ENCODE measurements at places on chromosomes 13 and 19. TPM values are rescaled to one million over a fixed set of nuclear protein-coding genes. Genes with fewer than 3 reads are reported as not detected.

GRCh38 chr13:31036731-31037695, 104.6 kb downstream of the TEX26 start:
- DNase-seq, result no peak

DNA sequence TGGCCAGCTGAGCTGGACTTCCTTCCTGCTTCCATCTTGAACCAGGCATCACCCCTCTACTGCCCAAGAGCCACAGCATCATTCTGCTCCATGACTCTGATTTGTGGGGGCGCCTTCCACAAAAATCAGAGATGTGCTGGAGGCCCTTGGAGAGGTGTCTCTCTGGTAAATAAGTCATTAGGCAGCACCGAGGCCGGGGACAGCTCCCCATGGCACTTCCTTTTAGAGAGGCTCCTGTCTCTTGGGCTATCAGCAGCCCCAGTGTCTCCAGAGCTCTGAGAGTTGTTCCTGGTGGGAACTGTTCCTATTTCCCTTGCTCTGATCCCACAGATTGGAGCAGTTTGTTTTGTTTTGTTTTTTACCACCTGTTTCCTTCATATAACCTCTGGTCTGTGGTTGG, 19.9 kb downstream of the NWD1 start:
- no peak for DNase-seq

- no peak for DNase-seq
Observed at GRCh38 chr13:42119041-42119440, 70.6 kb downstream of the DGKH start.

DNA sequence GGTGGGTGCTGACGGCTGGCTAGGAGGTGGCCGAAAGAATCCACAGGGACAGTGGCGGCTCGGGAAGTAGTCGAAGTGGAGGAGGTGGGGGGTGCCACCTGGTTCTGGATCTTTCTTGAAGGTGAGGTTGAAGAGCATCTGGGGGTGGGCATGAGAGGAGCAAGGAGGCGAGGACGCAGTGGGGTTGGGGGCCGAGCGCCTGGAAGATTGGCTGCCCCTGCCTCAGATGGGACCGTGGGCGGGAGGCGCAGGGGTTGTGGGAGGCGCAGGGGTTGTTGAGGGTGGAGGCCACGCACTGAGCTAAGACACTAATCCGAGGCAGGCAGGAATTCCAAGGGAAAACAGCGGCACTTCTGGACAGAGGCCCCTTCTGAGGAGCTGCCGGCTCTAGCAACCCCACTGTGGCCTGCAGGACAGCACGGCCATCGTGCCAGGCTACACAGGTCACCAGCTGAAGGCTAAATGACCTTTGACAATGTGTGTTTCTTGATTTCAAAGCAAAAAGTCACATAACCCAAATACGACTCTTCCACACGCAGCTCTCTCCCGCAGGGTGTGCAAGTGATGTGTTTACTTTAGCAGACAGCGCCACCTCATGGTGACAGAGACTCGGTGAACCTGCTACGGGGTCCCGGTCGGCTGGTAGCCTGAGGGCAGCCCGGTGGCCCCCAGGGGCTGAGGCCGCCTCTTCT, 44.1 kb upstream of the RANBP3 start:
- peak; percentile 84 for DNase-seq

DNA sequence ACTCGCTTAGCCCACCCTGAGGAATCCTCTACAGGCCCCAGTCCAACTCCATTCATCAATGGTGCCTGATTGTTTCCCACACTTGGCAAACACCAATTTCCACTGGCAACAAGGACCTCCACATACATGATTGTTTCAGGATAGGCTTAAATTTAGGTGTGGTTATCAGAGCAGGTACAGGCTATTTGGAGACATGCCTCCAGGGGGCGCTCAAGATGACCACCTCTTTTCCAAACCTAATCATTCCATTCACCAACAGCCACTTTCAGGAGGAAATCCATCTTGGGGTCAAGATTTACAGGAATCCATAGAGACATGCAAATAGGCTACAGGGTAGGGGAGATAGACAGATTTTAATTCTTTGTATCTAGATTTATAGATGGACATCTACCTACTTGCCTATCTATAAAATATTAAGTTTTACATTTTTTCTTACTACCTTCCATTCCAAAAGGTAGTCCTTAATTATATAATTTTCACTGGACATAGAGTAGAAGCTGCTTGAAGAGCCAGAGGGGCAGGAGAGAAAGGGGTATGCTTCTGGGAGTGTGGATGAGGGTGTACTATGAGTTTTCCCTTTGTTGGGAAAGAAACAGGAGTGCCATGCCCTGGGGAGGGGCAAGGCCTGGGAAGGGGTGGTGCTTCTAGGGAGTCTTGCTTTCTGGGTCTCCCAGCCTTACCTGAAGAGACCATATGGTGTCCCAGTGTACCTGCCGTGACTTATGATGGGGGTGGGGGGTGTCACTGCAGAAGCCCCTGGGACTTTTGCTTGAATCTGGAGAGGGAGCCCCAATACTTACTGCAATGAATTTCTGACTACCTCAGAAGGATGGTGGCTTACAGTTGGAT, 14.1 kb upstream of the PCDH8 start:
- DNase-seq, result peak; percentile 46

IZUMO2 gene
- total RNA-seq, result not detected

GRCh38 chr19:16319481-16319880, 5.1 kb upstream of the KLF2 start:
- no peak for DNase-seq

DNA sequence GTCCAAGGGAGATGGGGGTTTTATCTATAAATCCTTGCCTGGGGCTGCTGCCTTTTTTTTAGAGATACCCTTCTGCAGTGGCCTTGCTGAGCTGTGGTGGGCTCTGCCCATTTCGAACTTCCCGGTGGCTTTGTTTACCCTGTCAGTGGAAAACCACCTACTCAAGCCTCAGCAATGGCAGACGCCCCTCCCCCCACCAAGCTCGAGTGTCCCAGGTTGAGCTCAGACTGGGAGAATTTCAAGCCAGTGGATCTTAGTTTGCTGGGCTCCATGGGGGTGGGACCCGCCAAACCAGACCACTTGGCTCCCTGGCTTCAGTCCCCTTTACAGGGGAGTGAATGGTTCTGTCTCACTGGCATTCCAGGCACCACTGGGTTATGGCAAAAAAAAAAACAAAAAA, 21.6 kb downstream of the LGALS13 start:
- no peak for DNase-seq

LRRC8E gene
- total RNA-seq, result under 0.01 TPM

ZNF471 gene
- 0.65 TPM for total RNA-seq

DNA sequence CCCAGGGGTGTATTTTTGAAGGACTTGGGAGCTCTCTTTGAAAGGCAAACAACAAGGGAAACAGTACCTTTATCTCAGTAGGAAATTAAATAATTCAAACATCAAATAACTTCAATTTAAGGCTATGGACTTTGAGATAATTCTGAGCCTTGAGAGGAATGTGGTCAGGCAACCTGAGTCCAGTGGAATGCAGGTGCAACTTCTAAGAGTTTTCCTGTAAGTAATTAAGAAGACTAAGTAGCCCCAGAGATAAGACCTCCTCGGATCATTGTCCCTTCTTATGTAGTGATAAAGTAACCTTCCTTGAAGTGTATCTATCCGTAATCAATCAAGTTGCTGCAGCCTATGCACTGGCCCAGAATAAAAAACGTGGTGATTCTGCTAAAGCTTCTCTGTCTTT, 29.2 kb downstream of the ZNF701 start:
- DNase-seq, result no peak

GRCh38 chr13:93552596-93552995, 326.0 kb downstream of the GPC6 start:
- no peak for DNase-seq

- DNase-seq, result no peak
Observed at GRCh38 chr19:57747472-57747807, 825 bp downstream of the ZNF776 start.

DNA sequence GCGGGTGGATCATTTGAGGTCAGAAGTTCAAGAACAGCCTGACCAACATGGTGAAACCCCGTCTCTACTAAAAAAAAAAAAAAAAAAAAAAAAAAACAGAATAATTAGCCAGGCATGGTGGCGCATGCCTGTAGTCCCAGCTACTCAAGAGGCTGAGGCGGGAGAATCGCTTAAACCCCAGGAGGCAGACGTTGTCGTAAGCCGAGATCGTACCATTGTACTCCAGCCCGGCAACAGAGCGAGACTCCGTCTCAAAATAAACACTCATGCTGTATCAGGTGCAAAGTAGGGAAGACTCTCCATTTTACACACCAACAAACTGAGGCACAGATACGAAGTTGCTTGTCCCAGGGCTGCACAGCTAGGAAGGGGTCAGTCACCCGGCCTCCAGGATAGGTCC, 15.6 kb downstream of the TLE6 start:
- DNase-seq, result no peak

DNA sequence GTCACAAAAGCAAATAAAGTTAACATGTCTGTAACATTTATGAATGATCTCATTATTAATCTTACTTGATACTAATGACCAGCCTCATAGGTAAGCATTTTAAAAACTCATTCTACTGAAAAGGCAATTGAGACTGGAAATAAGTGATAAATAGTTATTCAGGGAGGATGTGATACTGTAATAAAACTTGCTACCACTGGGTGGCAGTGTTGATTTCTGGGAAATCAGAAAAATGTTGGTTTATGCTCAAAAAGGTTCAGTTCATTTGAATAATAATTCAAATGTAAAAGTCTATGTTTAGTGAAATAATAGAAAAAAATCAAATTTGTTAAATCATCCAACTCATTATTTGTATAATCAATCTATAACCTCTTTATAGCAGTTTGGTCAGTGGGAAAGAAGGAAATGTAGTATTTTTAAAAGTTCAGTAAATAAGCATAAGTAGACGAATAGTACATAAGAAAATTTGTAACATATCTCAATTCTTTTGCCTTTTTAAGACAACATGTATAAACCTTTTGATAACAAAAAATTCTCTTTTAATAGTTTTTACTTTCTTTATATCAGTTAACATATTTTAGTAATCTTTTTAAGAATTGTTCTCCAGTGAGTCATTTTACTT, 9.6 kb downstream of the ABHD13 start:
- DNase-seq, result peak; percentile 68

HTR2A gene
- total RNA-seq, result not detected

GRCh38 chr13:28623782-28624706, 34.9 kb upstream of the POMP start:
- no peak for DNase-seq

LRFN3 gene
- 1.3 TPM for total RNA-seq

DNA sequence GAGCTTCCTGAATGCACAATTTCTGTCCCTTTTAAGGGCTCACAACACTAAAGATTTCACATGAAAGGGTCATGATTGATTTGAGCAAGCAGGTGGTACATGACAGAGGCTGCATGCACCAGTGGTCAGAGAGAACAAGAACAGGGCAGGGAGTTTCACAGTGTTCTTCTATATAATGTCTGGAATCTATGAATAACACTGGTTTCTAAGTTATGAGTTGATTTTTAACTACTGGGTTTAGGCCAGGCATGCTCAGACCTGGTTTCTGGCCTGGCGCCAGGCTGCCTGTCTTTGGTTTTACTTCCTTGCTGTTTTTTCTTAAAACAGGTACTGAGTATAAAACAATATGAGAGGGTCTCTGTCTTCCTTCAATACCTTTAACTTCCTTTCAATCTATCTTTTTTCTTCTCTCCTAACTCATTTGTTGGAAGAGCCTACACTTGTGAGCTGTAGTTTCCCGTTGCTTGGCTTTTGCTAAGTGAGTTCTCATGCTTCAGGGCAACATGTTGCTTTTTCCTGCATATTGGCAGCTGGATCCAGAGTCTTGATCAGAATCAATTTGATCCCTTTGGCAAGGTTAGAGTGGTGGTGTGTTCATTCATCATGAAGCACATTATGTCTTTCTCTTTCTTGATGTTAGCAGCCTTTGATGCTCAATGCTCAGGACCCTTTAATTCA, 38.5 kb upstream of the FGF14 start:
- DNase-seq, result no peak

KCNJ14 gene
- 0.20 TPM for total RNA-seq

- no peak for DNase-seq
Observed at GRCh38 chr19:10643968-10644259, 10.2 kb upstream of the ILF3 start.

GRCh38 chr13:43804461-43805070, 17.8 kb upstream of the ENOX1 start:
- peak; percentile 75 for DNase-seq

CEACAM3 gene
- total RNA-seq, result not detected

PTPRS gene
- 6.5 TPM for total RNA-seq

NMRK2 gene
- not detected for total RNA-seq

DNA sequence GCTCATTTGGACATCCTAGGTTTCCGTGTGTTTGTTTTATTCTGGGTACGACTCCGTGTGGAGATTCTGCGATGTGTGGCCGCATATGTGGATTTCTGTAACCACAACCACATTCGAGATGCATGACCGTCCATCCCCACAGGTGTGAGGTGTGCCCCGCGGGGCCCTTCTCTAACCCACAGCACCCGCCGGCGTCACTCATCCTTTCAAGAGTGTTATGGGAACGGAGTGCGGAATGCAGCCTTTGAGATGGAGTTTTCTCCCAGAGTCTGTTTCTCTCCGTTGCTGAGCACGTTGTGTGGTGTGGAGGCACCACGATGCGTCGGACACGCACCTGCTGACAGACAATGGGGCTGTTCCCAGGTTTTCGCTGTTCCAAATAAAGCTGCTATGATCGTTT, 40.0 kb downstream of the C13orf46 start:
- no peak for DNase-seq

- DNase-seq, result no peak
Observed at GRCh38 chr13:54150851-54151250, 1122.2 kb downstream of the OLFM4 start.

GRCh38 chr13:61202042-61202441, 213.6 kb downstream of the PCDH20 start:
- no peak for DNase-seq

OLFM2 gene
- total RNA-seq, result 0.65 TPM

Data from lung microvascular endothelial cell (primary cell).